ENCODE measurements at places on chromosomes 7 and 10. TPM values are rescaled to one million over a fixed set of nuclear protein-coding genes. Genes with fewer than 3 reads are reported as not detected.

- DNase-seq: no peak
Observed at GRCh38 chr10:112345202-112345601, 28.7 kb upstream of the ACSL5 start.

DNA sequence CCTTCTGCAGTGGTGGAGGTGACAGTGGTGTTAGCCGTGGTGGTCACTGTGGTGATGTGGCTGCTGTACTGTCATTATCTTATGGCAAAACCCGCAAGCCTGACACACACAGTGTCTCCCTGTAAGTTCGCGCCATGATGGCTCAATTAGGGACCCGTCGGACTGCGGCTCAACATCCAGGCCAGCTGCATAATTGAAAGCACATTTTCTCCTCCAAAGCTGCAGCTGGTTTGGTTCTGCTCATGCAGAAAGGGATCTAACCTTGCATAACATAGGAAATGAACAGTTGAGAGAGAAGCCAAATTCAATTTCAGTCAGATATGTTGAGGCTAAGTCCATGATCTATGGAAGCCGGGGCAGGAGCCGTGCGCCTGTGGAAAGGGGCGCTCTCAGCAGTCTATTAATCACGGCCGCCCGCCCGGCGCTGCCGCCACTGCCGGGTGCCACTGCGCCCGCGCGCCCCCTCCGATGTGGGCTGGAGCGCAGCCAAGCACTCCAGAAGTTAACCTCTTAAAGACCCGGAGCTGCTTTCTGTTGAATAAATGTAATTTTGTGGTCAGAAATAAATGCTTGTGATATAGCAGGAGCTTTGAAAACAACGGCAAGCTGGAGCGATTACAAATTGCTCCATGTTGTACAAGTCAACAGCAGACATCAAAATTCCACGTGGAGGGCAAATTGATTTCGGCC is 227.7 kb downstream of the CUX1 start:
- no peak for DNase-seq

DNA sequence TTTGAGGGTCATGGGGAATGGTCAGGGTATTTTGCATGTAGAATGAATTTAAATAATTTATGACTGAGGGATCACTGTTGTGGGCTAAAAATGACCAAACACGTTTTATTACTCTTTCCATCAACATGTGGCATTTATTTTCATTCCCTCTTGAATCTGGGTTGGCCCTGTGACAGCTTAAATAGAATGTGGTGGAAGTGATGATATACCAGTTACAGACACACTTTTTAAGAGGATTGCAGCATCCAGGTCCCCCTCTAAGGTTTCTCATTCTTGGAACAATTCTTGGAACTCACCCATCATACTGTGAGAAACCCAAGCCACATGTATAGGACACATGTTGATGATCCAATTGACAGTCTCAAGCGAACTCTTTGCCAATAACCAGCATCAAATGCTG is 272.4 kb downstream of the ETV1 start:
- no peak for DNase-seq

GRCh38 chr10:102444851-102445250 is 6.5 kb downstream of the C10orf95 start:
- no peak for DNase-seq

GRCh38 chr10:118581340-118581739 is 14.1 kb downstream of the PRLHR start:
- DNase-seq: no peak

- DNase-seq: no peak
Observed at GRCh38 chr7:127158659-127159058, 94.1 kb downstream of the GRM8 start.

- peak; percentile 26 for DNase-seq
Observed at GRCh38 chr10:89301232-89301631, 614 bp upstream of the IFIT2 start.

DNA sequence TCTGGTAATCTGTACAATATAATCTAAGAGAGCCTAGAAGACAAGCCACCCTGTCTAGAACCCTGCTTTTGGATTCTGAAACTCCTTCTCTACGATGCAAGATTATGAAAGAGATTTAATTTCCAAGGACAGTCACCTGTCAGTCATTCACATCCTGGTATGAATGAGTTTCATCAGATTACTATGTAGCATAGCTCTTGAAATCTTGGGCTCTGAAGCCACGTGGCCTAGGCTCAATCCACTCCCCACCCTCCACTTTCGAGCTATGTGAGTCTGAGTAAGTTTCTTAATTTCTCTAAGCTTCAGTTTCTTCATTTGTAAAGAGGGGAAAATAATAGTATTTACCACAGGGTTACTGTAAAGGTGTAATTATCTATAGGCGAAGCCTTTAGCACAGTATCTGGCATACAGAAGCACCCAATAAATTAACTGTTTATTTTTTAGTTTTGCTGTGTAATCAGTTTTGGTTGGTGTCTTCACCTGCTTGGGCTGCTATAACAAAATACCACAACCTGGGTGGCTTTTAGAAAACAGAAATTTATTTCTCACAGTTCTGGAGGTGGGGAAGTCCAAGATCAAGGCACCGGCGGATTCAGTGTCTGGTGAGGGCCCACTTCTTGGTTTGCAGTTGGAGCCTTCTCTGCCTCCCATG is 71.3 kb downstream of the MYOF start:
- no peak for DNase-seq

DNA sequence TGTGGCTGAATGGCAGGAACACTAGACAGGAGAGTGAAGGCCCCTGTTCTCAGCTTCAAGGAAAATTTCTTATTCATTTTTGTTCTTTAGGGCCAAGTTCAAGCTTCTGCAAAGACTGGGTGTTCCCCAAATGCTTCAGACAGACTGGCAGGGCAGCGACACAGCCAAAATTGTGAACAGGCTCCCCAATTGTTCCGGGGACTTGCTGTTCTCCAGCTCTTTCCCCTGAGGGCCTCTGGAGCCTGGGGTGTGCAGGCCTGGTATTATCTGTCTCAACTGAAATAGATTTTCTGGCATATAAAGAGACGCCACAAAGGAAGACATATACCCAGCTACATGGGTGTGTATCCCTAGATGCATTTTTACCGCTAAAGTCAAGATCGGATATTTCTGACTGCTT is 30.3 kb upstream of the PLCE1 start:
- no peak for DNase-seq

GRCh38 chr10:81426722-81427121 is 448.3 kb upstream of the NRG3 start:
- no peak for DNase-seq

- DNase-seq: no peak
Observed at GRCh38 chr7:154546946-154547587, 455.9 kb downstream of the PAXIP1 start.

- DNase-seq: no peak
Observed at GRCh38 chr10:25047088-25047487, 30.7 kb downstream of the THNSL1 start.

DNA sequence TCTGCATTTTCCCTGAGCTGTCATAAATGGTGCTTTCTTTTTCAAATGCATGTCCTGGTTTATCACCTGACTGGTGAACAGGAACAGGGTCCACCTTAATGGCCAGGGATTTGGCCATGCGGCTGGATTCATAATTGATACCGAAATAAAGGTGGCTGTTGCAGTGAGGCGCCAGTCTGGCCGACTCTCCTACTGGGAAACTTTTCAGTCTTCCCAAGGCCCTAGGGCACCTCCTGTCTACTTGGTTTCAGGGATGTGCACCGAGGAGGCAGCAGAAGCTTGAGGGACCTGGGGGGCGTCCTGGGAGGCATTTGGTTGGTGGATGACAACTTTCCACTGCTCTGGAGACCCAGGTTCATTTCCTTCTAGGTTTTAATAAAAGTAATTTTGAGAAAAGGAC is 46.4 kb upstream of the FIGNL1 start:
- DNase-seq: no peak

- peak; percentile 41 for DNase-seq
Observed at GRCh38 chr7:155003092-155003375, at the start of gene PAXIP1. PAXIP1 (minus strand) TSS chr7:155003124; CDS start chr7:155002929, 195 bp downstream.

GRCh38 chr10:31897506-31897905 is 31.1 kb downstream of the ARHGAP12 start:
- no peak for DNase-seq

DNA sequence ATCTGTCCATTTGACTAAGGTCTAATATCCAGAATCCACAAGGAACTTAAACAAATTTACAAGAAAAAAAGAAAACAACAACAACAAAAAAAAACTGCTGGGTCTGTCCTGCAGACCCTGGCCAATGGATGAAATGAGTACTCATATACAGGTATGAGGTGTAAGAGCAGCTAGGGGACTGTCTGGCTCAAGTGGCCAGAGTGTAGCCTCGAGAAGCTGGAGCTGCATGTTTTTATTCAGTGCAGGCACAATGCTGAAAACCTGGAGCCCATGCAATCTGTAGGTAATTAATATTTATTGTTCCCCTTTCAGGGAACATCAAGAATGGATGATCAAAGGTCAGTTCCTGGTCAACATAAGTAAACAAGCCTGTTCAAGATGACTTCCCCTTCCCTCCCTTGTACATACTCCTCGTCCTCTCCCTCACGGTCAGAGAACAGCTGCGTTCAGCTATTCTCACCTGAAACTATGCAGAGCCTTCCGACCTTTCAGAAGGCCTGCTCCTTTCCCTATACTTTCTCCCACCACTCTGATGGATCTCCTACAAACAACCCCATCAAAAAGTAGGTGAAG is 15.5 kb downstream of the CYP2C19 start:
- no peak for DNase-seq

GRCh38 chr7:40899151-40899550 is 764.3 kb downstream of the SUGCT start:
- no peak for DNase-seq

DNA sequence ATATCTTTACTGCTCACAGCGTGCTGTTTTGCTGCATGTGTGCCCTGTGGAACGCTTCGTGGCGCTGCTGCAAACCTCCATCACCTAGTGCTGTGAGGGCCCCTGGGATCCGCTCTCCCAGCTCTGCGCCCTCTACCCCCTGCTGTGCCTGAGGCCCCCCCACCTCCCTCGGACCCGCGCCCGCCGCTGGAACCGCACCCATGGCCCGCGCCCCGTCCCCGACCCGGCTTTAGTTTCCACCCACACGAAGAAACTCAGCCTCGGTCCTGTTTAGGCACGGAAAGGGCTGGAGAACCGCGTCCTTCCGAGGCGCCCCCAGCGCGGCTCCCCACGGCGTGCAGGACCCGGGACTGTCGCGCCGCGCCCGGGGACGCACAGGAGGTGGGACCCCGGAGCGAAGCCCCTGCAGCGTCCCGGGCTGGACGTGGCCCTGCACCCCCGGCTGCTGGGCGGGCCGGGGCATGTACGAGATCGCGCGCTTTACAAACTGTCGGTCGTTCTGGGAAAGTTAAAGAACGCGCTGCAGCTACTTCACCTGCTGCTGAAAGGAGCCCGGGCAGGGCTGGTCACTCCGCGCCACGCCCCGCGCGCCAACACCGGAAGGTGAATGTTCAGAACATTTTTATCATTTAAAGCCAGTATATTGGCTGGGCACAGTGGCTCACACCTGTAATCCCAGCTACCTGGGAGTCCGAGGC is 54.3 kb downstream of the BMS1 start:
- DNase-seq: peak; percentile 41

GRCh38 chr10:73246646-73247508 is at the start of gene DNAJC9:
DNAJC9 (minus strand) TSS chr10:73247255; CDS start chr10:73247189, 66 bp downstream.
- DNase-seq: peak; percentile 100

DNA sequence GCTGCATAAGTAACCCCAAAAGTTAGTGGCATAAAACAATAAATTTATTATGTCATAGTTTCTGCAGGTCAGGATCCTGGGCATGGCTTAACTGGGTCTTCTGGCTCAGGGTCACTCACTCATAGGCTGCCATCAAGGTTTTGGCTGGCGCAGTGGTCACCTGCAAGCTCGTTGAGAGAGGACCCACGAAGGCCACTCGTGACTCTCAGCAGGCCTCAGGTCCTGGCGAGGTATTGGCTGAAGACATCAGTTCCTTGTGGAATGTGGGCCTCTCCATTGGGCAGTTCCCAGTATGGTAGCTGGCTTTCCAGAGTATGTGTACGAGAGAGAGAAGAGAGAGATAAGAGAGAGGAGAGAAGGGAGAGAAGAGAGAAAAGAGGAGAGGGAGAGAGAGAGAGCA is 138.3 kb upstream of the KLF14 start:
- DNase-seq: no peak

DNA sequence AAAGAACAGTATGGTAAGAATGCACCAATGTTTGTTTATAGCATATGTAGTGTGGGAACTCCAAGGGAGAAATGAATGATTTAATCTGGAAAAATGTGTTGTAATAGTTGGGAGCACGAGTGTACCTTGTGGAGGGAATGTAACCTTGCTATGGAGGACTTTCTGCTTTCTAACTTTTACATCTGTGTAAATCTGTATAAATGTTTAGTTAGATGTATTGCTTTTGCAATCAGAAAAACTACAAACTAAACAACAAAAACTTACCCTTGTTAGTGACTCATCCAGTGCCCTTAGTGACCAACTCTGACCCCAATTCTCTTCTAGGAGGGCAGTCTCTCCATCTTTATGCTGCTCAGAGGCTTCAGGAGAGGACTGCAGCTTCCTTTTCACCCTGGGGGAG is 89.3 kb downstream of the CCNY start:
- DNase-seq: peak; percentile 46

DNA sequence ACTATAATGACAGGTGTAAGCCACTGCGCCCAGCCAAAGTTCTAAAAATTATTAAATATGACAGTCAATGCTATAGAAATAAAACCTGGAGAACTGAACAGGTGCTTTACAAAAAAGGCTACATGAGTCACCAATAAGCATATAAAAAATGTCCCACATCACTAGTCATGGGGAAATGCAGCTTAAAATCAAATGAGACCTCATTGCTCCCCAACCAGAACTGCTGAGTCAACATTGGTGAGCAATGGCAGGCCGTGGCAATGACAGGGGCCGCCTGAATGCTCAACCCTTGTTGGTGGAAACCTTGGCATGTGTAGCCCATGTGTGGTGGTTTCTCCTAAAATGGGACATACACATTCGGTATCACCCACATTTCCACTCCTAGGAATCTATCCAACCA is 352.3 kb upstream of the KLF6 start:
- no peak for DNase-seq

DNA sequence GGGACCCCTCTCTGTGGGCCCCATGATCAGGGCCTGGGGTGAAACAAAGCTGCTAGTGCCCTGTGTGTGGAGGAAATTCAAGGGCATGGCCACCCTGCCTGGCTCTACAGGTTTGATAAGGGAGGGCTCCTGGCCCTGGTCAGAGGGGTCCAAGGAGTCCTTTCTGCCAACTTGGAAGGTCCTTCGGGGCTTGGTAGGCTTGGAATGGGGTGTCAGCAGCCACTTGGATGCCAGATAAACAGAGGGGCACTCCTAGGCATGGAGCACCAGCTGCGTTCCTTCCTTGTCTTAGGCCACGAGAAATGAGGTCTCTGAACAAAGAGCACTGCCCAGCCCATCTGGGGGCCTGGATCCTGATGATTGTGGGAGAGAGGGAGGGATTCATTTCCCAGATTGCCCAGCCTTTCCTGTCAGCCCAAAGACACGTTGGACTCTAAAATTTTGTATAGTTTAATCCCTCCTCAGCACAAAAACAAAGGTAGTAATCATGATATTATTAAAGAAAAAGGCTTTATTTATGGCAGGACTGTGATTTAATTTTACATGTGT is 5.1 kb downstream of the MTURN start:
- no peak for DNase-seq

- DNase-seq: no peak
Observed at GRCh38 chr7:3561932-3562331, 260.9 kb downstream of the SDK1 start.

STEAP2 gene
- total RNA-seq: 4.7 TPM

CFAP69 gene
- 6.6 TPM for total RNA-seq

SLC26A4 gene
- total RNA-seq: not detected

APBB1IP gene
- total RNA-seq: not detected

MAGI2 gene
- total RNA-seq: not detected

RAPGEF5 gene
- 5.6 TPM for total RNA-seq

All from PC-3 (cell line).